OCI-M1 (cell line): ENCODE measurements at places on chromosomes 5 and 9.

GRCh38 chr5:92695123-92696003 lies 885.7 kb downstream of the NR2F1-AS1 start:
- DNase-seq, result no peak

DNA sequence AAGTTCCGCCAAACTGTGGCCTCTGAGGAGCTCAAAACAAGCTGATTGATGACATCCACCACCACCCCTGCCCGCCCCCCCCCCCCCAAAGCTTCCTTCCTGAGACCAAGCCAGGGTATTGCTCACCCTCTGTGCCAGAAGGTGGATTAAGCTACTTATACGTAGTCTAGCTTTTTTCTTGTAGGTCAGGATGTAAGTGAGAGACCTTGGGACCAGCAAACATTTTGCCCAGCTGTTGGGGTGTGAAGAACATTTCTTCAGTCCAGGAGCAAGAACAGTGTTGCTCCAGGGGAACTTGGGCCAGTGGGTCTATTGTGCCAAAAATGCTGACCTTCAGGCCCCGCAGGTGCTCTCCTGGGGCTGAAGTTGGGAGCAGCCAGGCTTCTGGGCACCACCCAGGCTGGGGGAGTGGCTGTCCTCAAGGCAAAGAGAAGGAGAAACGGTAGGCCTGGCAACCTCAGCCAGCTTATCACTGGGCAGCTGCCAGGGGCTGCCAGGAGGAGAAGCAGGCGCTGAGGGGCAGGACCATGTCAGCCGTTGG lies 18.0 kb downstream of the NEURL1B start:
- DNase-seq, result no peak

DNA sequence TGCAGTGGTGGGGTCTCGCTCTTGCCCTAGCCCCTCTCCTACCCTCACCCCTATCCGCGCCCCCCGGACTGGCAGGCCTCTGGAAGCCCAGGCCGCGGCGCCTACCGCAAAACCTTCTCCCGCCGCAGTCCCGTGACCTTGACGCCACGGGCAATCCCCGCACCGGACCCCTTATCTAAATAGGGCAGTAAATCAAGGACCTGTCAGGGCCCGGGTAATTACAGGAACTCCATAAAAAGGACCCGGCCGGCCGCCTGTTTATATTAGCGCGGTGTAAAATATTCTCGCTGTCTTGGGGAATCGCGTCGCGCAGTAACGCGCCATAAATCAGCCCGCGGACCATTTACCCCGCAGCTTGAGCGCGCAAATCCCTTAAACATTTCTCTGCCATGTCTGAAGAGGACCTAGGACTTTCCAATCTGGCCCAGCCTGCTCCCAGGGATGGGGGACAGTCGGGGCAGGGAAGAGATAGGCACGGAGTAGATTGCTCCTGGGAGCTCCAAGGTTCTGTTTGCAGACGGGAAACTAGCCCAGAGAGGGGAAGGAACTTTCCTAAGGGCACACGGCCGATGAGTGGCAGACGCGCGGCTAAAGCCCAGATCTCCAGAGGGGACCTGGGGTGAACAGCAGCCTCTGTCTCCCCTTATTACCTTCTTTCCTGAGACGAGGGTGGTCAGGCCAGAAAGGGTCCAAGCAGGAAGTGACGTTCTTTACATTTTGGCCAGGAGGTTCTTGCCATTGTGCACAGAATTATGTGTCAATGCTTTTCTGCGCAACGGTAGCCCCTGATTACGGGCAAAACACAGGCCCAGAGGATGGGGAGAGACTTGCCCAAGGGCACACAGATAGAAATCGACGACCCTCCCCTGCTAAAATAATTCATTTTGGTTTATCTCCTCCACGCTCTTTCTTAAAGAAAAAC lies 4.8 kb upstream of the HAND1 start:
- DNase-seq, result no peak

GRCh38 chr5:133521801-133522200 lies 90.5 kb downstream of the FSTL4 start:
- no peak for DNase-seq
